ENCODE measurements at places on chromosomes 2 and 18.

GRCh38 chr2:69600425-69600824 lies 43.1 kb downstream of the AAK1 start:
- DNase-seq = no peak

GRCh38 chr2:200199005-200199404 lies 107.5 kb upstream of the SPATS2L start:
- no peak for DNase-seq

- no peak for DNase-seq
Measured at GRCh38 chr2:115161771-115162493, 719.5 kb downstream of the DPP10 start.

GRCh38 chr2:11342551-11343367 lies 1.7 kb downstream of the ROCK2 start:
- DNase-seq = no peak

DNA sequence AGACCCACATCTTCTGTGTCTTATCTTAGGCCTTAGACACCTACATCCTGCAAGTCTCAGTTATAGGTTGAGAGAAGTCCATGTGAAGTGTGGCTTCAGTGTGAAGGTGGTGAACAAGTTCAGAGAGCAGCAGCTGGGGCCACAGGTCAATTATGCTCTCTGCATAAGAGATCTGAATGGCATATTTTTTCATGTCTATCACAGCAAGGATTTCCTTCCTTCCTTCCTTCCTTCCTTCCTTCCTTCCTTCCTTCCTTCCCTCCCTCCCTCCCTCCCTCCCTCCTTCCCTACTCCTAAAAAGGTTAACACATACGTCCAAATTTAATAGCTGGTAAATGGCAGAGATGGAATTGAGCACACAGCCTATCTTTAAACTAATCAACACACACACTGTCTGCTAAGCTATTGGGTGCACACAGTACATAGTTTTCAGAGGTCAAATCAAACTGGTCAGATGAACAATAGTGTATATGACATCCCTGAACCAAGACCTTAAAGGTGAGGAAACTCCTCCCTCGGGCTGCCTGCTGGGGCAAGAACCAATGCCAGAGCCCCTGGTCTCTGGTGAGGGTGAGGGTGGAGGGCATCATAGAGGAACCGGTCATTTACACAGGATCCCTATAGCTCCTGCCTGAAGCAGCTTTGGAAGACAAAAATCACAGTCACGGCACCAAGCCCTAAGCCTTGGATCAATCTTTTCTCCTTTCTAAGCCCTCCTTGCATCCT lies 240.9 kb downstream of the ICOS start:
- no peak for DNase-seq

DNA sequence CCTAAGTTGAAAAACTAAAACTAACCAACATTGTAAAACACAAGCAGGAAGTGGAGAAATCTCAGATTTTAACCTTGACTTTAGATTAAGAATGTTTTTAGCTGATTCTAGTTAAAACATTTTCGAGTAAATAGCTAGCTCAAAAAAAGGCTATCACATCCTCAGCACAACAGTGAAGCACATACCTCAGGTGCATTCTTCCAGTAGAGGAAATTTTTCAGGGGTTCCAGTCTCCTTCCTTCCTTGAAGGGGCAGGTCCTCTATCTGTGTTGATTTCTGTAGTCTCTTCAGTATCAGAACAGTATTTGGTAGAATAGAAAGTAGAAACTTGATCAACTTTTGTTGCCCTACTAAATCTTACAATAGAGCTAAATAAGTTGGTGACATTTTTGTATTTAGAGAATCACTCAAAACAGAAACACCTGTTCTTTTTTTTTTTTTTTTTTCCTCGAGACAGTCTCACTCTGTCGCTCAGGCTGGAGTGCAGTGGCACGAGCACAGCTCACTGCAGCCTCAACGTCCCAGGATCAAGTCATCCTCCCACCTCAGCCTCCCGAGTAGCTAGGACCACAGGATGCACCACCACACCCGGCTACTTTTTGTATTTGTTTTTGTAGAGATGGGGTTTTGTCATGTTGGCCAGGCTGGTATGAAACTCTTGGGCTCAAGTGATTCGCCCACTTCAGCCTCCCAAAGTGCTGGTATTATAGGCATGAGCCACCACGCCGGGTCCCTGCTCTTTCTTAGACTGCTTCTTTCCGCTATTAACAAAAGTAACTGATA lies 6.9 kb upstream of the GPR155 start:
- DNase-seq = peak; percentile 21

GRCh38 chr18:33670029-33670428 lies 92.0 kb downstream of the ASXL3 start:
- DNase-seq = no peak

- DNase-seq = no peak
Measured at GRCh38 chr2:177683661-177684069, 291.1 kb downstream of the AGPS start.

DNA sequence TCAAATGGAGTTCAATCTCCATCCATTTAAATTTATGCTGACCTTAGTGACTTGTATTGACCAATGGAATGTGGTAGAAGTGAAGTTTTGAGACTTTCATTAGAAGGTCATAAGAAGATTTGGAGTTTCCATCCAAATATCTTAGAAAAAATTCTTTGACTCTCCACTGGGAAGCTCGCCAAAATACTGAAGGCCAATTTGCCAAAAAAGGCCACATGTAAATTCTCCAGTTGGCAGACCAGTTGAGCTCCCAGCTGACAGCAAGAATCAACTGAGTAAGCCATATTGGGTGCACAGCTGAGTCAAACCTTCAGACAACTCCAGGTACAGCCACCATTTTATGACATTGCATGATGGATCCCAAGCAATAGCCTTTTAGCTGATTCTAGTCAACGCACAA lies 228.3 kb upstream of the SETBP1 start:
- DNase-seq = no peak

GRCh38 chr2:108316461-108317258 lies 28.0 kb downstream of the SULT1C2 start:
- no peak for DNase-seq

DNA sequence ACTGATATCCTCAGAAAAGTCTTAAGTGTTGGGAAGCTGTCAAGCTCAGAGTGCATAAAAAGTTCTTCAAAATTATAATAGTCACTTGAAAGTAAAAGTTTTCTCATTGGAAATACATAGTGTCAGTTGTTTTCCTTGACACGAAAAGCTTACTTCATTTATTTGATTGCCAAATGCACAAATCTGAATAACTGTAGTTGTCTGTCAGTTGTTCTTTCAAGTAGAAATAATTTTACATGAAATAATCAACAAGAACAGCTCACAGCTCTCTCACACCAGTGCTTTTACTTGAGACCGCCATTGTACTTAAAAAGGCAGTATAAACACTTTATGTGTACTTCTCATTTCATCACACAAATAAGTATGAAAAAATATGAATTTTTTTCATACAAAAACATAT lies 163.3 kb upstream of the NXPH2 start:
- no peak for DNase-seq

DNA sequence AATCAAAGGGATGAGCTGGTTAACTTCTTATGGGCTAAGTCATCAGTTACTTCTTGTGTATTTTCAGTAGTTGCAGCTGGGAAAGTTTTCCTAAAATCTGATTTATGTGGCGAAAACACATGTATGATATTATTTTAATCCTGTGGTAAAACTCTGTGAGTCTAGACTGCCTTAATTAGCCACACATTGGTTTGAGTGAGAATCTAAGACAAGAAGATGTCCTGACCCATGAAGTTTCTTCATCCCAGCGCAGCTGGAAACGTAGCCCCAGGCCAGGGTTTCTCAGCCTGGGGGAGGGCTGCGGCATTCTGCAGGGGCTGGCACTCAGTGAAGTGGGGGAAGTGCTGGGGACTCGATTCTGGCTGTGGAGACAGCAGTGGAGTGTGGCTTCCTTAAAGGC lies 44.7 kb upstream of the INHBB start:
- DNase-seq = no peak

DNA sequence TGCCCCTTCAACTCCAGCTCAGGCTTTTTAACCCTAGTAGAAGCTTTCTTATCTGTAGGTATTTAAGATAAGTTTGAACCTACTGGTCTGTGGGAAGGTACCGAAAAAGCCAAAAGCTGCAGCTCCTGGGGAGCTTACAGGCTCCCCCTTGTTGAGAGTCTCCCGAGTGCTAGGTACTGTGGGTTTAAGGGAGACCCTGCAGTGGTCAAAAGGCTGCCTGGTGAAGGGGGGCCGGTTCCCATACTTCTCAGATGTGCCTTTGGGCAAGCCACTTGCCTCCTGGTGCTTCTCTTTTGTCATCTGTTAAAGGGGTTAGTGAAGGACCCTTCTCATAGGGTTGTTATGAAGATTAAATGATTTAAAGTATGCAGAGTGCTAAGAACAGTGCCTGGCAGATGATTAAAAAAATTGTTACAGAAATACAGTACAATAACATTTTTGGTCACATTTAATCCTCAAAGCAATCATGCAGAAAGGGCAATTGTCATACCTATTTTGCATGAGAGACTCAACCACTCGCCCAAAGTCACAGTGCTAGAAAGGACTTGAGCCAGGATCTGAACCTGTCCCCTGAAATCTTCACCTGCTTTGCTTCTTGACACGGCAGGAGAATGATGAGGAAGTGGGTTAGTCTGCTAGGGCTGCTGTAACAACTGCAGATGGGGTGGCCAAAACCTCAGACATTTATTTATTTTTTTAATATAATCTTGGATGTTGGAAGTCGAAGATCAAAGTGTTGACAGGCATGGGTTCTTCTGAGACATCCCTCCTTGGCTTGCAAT lies 62.5 kb downstream of the NEDD4L start:
- DNase-seq = no peak

- no peak for DNase-seq
Measured at GRCh38 chr2:68880213-68880612, 9.0 kb upstream of the BMP10 start.

GRCh38 chr2:182428476-182428875 lies 1.6 kb upstream of the PDE1A start:
- no peak for DNase-seq

DNA sequence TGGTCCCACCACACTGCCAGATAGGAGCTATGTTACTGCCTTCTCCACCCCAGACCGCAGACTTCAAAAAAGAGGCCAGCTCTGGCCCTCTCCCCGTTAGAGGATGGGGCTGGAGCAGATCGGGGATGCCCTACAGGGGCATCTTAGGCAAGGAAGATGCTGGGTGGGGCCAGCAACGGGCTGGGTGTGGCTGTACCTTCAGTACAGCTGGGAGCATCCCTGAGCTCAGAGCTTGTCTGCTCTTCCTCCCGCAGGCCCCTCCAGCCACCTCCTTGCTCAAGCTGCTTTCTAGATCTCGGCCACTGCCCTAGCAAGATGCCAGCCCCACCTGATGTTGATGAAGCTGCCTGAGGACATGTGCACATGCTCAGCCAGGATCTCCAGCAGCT lies 9.8 kb downstream of the PTPRN start:
- DNase-seq = no peak

DNA sequence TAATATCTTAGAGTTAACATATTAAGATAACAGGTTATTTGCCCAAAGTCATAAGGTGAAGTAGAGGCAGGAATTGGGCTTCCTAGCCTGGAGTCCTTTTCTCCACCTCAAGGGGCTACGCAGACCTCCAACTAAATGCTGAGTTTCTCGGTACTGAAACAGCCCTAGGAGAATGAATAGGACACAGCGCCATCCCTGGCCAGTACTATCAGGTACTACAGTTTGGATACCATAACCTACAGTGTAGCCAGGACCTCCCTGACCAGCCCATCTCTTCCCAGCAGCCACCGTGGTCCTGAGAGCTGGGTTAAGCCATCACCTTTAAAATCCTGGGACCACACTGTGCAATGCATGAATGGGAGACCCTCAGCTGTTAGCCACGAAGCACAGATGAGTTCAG lies 15.7 kb downstream of the CASP8 start:
- DNase-seq = no peak

DNA sequence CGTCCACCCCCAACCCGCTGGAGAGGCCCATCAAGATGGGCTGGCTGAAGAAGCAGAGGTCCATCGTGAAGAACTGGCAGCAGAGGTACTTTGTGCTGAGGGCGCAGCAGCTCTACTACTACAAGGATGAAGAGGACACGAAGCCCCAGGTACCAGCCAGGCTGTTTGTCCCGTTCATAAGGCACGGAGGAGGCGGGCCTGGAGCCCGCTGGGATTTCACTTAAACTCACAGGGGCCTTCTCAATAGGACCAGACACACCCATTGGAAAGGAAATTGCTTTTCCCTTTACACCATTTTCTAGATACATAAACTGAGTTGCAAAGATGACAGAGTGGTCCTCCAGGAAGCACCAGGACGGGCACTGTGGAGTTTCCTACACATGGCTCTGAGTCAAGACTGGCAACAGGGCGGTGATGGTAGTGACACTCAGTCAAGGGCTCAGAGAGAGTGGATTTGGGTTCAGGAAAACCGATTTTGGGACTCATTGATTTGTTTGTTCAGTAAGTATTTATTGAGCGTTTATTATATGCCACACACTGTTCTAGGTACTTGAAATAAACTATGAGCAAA lies 40.7 kb downstream of the ARHGAP25 start:
- DNase-seq = no peak

- no peak for DNase-seq
Measured at GRCh38 chr18:49303379-49303778, 157.1 kb downstream of the DYM start.
